ENCODE measurements at places on chromosomes 5 and 9.

DNA sequence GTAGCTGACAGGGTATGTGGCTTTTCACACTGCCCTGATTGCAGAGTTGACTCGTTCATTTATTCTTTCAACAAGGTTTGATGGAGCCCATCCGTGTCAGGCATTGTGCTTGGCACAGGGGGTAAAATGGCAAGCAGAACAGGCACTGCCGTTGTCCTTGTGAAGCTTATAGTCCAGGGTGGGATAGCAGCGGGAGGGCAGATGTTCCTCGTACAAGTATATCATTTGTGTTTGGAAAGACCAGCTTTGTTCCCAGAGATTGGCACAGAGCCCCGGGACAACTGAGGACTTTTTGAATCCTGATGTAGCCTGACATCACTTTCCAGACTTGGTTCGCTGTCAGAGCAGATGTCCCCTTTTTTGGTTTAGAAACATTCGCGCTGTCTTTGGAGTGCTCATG lies 50.9 kb downstream of the MVB12B start:
- no peak for DNase-seq

DNA sequence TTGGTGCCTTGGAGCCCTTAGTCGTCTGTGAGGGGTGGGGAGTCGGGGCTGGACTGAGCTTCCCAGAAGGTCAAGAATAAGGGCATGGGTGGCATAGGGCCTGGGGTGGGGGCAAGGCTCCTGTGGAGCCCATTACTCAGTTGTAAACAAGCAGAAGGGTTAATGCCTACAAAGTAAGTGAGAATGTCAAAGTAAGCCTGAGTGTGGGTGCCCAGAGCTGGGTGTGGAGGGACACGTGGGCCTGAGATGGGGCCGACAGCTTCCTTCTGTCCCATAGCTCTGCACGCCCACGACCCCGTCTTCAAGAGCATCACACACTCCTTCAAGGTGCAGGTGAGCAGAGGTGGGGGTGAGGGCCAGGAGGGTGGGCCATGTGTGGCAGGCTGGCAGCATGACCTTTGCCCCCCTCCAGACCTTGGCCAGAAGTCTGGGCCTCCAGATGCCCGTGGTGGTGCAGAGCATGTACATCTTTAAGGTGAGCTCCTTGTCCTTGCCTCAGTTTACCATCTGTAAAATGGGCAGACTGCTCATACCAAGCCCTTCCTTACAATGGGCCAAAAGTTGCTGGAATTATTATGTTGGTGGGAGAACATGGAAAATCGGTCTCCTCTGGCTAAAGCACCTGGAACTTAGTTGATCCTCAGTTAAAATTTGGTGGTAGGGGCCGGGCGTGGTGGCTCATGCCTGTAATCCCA lies 11.1 kb downstream of the DOLK start:
- no peak for DNase-seq

DNA sequence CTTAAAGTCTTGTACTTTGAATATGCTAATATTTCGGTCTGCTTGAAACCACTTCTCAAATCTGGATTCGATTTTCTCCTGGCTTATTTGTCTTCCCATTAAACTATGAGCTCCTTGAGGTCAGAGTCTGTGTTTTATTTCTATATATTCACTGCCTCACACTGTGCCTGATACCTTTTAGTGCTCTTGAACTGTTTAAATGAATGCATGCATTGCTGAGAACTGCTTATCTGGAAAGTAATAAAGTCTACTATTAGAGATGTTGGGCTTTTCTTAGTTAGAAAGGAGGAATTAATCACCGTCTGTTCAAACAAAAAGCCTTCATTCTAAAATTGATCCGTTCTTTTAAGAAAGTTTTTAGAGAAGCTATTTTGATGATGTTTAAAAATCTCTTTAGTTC lies 6.0 kb downstream of the CREBRF start:
- DNase-seq: no peak

DNA sequence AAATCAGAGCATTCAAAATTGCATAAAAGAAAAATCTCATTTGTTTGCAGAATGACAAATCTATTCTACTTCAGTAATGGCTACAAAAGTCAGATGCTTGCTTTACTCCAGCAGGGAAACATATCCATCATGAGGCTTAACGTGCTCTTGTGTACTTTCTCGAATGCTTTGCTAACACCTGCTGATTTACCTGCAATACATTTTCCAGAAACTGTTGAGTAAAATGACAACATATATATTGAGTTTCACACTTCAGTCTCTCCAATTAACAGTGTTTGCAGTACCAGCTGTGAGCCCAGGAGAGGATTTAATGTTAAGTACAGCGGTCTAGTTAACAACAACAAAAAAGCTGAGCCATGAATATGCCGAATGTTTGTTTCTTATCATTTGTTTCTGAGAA lies 391.5 kb upstream of the SMC2 start:
- no peak for DNase-seq

DNA sequence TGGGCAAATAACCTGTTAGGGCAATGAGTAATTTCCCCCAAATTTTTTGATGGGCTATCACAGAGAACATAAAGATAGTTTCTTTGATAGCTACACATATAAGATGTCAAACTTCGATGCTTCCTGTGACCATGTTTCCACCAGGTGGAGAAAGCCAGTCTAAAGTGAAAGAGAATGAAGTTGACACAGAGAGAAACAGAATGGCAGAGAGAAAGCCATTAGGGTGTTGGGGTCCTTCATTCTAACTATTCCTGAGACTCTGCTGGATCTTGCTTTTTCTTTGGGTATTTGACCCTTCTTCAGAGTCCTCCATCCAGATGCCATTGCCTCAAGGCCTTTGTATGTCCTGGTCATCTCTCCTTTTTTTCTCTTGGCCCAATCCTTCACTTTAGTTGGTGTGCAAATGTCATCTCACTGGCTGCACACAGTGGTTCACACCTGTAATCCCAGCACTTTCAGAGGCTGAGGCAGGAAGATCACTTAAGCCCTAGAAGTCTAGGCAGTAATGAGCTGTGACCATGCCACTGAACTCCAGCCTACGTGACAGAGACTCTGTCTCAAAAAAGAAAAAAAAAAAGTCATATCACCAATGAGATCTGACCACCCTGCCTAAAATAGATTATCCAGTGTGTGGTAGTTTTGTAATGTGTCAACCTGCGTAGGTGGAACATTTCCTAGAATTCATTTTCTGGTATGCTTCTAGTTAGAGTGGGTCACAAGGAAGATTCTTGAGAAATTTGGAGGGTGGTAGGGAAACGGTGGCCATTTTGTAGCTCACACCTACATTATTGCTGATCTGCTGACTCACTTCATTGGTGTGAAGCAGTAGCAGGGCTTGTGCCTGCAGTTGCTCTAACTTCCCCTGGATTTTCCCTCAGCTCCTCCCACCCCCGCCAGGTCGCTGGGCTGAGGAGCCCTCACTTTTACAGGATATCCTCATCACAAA lies 20.8 kb upstream of the KIF2A start:
- DNase-seq: no peak

DNA sequence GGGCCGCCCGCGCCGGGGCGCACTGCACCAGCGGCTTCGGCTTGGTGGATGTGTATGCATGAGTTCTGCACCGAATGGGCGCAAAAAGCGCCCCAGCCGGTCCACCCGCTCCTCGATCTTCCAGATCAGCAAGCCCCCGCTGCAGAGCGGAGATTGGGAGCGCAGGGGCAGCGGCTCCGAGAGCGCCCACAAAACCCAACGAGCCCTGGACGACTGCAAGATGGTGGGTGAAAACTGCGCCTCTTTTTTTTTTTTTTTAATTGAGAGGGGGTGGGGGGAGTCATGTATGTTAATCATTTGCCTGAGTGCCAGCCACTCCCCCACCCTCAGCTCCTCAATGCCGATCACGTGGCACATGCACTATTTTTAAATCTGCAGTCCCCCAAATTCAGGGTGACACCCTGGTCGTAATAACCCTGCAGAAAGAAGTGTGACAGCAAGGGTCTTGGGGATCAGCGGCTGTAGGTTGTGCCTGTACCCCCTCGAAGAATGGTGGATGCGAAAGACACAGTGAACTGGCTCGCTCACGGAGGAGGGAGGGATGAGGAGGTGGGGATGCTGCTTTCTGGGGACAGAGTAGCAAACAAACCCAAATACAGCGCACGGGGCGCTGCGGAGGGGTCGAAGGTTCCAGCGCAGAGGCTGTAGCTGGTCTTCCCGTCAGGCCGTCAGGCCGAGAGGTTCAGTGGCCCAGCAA lies 900 bp downstream of the RGS7BP start:
- no peak for DNase-seq

DNA sequence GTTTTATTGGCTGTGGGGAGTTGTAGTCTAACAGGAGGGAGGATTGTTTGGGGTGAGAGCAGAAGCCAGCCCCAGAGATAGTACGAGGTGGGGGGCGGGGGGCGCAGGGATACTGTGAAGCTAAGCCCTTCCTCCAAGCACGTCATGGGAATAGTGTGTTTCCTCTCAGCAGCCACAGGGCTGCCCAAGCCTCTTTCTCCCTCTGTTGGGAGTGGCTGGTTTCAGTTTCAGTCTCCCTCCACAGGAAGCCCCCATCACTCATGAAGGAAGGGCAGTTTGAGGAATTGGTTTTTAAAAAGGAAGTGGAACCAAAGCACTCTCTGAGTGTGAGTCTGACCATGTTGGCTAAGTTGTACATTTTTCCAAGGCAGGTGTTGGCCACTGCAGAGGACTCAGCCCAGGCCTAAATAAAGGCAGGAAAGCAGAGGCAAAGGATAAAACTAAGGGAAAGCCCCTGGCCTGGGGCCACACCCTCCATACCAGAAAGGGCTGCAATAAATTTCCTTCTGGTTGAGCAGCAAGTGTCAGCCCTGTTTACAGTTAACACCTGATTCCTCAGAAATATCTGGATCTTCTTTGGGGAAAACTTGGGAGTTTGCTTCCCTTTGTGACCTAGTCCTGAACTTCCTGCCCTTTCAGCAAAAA lies 3.2 kb downstream of the RAB24 start:
- DNase-seq: peak; percentile 51

GRCh38 chr5:38164776-38165399 lies 93.5 kb upstream of the EGFLAM start:
- no peak for DNase-seq

DNA sequence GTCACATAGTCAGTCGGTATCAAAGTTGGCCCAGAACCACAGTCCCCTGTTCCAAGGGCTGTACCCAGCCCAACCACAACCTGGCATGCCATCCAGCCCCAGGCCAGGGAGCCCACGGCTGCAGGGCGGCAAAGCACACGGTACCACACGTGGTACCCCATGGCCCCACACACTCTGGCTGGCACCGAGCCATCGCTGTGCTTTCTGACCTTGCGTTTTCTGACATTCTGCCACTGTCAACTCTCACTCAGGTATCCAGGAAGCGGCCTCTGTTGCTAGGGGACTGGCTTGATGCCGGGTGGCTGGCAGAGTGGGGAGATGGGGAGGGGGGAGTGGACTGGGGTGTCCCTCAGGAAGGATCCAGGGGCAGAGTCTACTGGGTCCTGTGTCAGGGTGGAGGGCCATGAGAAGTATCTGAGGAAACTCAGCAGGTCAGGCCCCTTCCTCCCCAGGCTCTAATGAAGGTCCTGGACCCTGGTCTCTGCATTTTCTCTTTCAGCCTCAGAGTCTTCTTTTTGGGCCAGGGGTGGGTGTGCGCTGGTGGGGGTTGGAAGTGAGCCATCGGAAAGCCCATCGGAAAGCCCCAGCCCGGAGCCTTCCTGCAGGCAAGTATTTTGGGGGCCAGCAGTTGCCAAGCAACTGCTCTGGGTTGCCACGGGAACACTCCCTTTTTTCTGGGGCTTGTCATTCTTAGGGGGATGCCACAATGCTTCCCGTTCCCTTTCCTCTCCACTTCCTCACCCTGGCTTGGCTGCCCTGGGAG lies 21.0 kb upstream of the RALGDS start:
- DNase-seq: peak; percentile 64

GRCh38 chr9:130347931-130348330 lies 82.4 kb downstream of the HMCN2 start:
- no peak for DNase-seq

DNA sequence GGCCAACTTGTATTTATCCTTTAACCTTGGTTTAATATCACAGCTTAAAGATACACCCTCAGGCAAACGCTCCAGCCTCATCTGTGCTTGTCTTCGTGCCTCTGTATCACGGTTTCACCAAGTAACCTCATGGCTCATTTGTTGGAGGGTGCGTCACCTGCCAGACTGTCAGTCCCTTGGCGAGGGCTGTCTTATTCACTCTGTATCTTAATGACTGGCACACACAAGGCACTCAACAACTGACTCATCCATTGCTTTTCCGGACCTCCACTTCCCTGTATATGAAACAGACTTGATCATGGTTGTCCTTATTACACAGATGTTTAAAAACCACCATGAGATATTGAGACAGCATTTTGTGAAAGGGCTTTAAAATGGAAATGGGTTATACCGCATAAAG lies 28.0 kb downstream of the LCP2 start:
- no peak for DNase-seq

GRCh38 chr5:149441986-149442385 lies 62.9 kb upstream of the IL17B start:
- DNase-seq: no peak

DNA sequence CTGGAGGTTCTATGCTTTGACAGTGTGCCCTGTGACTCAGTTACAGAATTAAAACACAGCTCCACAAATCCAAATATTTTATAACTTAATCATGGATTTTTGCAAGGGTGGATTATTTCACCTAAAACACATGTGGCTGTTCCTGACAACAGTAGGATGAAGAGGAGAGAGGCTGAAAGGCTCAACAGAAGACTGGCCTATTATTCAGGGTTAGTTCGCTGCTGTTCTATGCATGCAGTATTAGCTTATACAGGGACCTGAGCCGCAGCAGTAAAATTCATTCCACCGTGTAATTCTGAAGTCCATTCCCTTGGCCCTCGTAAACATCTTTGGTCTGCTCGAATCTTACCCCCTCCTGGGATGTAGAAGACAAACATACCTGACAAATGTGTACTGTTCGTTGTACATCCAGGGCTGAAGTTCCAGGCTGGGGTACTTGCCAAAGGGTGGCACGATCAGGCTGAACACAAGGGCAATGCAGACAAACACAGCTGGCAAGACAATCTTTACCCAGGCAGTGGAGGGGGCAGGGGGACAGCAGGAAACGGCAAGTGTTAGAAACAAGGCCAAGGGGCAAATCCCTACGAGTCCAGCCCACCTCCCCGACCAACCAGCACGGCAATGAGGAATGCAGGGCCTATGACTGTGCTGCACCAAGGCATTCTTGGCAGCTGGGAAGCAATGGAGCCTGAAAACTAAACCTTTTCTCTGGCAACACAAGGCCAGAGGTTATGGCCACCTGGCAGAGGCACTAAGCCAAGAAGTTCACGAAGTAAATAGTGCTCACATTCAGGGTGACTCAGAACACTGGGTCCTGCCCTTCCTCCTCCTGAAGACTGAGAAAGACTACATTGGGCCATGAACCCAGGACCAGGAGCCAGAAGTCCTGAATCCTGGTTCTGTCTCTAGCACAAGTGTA lies 46.8 kb downstream of the NIPSNAP3B start:
- no peak for DNase-seq

- DNase-seq: no peak
Measured at GRCh38 chr9:82616545-82616944, 446.4 kb downstream of the RASEF start.

GRCh38 chr5:150244209-150244608 lies 45.4 kb downstream of the CAMK2A start:
- no peak for DNase-seq

All from activated CD8-positive, alpha-beta memory T cell treated with anti-CD3 and anti-CD28 coated beads for 1 hour (primary cell).